ENCODE measurements at places on chromosomes 13 and 19.

GRCh38 chr13:20482275-20482761 is 43.3 kb downstream of the CRYL1 start:
- DNase-seq, result no peak

DNA sequence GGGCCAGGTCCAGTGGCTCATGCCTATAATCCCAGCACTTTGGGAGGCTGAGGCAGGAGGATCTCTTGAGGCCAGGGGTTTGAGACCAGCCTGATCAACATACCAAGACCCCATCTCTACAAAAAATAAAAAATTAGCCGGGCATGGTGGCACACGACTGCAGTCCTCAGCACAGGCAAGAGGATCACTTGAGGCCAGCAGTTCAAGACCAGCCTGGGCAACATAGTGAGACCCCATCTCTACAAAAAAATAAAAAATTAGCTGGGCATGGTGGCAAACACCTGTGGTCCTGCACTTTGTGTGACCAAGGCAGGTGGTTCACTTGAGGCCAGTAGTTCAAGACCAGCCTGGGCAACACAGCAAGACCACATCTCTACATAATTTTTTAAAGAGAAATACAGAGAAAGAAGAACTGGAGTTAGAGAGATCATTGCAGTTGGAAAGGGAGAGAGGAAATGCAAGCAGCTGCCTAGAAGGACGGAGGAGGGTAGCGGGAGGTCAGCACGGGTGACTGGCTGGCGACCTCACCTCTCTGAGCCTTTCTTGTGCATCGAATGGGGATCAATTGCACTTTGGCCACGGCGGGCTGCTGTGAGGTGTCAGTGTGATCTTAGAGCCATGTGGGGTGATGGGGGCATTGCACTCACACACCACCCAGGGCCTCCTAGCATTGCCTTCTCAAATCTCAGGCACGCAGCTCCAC is 13.9 kb downstream of the BCAM start:
- no peak for DNase-seq

- no peak for DNase-seq
Observed at GRCh38 chr13:111272117-111272516, 48.3 kb upstream of the TEX29 start.

DNA sequence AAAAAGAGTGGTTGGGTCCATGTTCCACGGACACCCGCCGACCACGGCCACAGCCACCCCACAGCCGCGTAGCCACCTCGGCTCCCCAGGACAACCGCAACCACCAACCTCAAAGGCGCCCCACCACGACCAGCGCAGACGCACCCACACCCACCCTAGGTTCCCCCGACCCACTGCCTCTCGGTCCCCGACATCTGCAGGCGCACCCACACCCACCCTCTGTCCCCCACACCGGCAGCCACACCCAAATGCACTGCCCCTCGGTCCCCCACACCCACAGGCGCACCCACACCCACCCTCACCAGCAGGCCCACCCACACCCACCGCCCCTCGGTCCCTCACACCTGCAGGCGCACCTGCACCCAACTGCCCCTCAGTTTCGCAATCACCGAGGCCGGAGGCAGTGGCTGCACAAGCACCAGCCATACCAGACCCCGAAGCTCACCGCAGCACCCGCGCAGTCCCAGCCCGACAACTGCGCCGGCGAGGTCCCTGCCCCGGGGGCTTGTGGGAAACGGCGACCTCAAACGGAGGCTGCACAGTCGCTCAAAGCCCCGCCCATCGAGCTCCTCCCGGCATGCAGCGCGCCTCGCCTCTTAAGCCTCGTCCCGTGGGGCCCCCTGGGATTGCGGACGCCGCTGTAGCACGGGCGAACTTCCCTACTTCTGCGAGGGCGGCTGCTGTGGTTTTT is 18.3 kb downstream of the ZNF77 start:
- DNase-seq, result no peak

- DNase-seq, result no peak
Observed at GRCh38 chr19:55094456-55095259, 19.0 kb downstream of the EPS8L1 start.

- peak; percentile 73 for DNase-seq
Observed at GRCh38 chr19:15331419-15332310, 674 bp downstream of the BRD4 start.

GRCh38 chr19:1172353-1173158 is 1.5 kb downstream of the SBNO2 start:
- no peak for DNase-seq

DNA sequence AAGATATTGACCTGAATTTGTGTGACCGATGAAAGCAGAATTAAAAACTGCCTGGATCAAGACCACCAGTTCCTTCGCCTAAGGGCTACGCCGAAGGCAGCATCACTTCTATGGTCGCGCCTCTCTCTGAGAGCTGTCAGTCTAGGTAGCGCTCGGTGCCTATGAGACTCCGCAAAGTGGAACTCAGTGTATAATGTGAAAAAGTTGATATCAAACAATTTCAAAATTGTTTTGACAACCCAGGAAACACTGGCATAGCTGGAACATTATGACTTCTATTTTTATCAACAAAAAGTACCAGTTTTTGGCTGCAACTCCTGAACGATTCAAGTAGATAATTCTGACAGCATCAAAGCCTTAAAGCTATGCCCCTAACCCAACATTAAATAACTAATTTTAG is 223.6 kb downstream of the MYO16 start:
- DNase-seq, result no peak

DNA sequence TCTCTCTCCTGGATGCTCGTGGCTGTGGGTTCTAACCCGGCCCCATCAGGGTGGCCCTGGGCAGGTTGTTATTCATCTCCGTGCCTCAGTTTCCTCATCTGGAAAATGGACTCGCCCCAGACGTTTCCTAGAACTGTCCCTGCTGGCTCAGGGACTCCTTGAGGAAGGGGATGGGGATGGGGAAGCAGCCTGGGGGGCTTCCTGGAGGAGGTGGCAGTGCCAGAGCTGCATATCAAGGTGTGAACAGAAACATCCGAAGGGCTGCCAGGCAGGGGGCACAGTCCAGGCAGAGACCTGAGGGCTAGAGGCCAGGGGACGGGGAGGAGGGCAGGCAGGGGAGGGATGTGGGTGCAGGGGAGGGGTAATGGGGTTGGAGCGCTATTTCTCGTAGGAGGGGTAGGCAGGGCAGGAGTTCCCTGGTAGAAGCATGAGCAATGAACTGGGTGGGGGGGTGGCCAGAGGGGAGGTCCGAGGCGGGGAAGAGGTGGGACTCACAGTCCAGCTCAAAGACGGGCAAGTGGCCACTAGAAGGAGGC is 3.6 kb upstream of the ELANE start:
- DNase-seq, result no peak

DNA sequence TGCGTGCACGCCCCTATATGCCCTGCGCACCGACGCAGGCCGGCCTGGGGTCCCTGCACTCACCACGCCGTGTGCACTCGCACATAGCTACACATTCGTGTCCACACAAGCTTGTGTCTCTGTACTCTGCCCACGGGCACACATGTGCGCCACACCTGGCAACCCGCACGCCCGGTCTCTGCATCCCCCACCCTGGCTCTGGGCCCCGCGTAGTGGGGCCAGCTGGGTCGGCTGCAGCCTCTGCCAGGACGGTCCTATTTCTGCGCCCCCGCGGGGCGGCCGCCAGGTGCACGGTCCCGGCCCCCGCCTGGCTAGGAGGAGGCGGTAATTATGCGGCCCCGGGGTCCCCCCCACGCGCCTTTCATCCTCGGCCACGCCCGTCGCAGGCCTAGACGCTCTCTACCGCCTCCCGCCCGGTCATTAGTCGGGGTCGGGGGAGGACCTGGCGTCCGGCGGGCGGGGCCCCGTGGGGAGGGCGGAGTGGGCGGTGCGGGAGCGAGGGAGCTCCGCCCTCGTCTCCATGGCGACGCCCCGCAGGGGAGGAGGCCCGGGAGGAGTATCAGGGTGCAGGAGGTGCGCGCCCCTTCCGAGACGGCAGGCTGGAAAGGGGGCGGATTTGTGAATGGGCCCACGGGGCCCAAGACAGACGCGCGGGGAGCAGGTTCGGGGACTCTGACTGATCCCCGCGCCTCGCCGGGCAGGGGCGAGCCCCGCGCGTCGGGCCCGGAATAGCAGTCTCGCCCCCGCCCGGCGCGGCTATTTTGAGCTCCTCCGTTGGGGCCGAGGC is 2.8 kb upstream of the CIRBP start:
- peak; percentile 82 for DNase-seq

DNA sequence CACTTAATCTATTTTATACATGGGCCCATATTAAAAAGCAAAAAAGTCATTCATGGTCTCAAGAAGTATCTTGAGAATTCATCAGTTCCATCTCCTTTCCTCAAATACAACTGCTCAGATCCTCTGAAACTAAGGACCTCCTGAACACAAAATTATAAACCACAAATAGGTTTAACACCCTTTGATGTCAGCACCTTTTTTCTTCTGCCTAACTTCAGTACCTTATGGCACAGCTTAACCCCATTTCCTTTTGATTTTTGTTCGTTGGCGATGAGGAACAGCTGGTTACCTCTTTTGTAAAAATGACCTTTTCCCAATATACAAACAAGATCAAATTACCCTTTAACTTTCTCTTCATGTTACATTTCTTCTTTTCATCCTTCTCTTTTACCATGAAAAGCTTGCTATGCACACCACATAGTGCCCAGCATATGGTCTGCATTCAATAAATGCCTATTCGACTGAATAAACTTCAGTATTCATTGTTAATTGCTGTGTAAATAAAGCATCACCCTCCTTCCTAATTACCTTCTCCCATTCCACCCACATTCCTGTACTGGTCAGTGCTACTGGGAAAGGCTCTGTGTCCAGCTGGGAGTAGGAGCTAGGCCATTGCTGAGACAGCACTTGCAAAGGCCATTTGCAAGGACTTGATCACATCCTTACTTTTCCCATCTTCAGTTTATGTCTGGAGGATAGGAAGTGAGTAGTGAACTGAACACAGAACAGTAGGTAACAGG is 317.9 kb downstream of the SHISA2 start:
- no peak for DNase-seq

DNA sequence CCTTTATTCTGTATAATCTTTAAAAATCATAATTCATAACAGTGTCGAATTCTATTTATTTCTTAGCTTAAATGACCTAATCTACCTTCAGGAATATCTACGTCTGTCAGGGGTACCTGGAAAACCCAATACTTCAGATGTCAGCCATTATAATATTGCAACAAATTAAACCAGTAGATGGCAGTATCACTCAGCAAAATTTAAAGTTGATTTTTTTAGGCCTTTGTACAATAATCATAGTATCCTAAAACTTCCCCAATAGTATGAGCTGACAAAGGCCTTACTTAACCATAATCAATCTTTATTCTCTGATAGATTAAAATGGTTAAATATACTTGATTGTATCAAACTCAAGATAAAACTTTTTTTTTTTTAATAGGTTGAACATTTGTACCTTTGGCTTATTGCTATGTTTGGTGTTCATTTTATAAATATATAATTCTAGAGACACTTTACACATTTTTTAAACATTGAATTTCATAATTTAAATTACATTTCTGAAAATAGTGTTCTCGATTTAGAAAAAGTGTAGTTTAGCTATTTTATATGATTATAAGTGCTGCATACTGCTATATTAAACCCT is 830.2 kb upstream of the SPRY2 start:
- no peak for DNase-seq

DNA sequence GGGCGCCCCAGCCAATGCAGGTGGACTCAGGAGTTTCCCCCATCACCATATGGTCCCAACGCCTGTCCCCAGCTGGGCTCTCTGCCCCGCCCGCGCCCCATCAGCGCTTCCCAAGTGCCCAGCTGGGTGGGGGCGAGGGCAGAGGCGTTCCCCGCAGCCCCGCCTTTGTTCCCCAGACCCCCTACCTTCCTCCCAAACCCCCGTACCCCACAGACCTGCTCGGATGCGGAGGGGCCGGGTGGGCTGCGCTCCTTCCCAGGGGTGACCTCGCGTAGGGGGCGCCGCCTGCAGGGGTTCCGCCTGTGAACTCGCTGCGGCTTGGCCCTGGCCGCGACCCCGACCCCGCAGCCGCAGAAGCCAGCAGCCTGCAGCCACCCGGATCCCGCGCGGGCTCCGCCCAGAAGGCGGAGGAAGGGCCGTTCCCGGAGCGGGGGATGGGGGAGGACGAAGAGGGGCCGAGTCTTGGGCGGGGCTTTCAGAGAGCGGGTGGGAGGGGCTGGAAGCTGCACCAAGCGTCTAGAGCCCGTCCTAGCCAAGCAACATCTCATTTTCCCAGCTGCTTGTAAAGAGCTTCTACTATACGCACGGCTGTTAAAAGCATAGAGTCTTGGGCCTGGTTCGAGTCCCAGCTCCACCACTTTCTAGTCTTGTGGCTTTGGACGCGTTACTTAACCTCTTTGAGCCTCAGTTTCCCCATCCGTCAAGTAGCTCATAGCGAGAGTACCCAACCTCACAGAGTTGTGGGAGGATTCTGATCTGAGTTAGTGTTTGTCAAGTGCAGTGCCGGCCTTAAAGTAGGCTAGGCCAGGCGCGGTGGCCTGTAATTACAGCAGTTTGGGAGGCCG is at the start of gene RAB3D:
TSS of gene RAB3D (minus strand) at position 404 of the 845 bp plus-strand sequence. CDS start 2,258 bp downstream, outside the sequence.
- peak; percentile 84 for DNase-seq

DNA sequence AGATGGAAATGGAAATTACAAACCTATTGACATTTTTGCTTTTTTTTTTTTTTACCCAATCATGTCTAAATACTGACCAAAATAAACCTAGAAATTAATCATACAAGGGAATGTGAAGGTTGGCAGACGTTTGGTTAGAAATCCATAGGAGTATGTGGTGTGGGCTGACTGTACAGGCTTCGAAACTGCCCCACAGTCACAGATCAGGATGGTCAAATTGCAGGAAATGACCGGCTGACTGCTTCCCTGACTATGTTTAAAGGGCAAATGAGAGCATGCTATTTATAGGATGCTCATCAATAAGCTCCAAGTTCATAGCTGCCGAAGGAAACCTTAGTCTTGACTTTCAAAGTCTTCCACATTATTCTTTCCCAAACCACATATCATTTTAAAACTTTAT is 118.4 kb downstream of the COG6 start:
- DNase-seq, result no peak

DNA sequence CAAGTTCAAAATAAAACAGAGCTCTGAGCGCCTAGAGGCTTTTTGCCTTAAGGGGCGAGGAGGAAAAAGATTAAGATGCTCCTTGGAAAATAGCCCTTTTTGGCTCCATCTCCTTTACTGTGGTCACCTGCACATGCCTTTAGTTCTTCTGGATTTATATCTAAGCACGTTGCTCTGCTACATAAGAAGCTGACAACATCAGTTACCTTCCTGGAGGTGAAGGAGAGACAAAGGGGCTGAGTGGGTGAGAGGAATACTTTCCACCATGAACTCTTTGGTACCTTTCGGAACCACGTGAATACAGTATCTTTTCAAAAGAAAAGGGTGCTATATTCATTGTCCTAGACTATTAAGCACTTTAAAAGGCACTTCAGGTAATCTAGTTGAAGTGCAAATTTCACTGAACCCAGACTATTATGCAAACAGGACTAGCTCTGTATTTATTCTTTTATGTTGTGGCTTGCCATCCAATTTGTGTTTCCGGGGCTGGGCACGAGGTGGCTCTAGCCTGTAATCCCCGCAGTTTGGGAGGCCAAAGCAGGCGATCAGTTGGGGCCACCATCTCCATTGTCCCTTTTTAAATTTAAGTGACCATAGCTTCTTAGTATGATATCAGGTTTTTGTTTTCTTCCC is 201.5 kb downstream of the TM9SF2 start:
- DNase-seq, result no peak
